ENCODE measurements at places on chromosomes 3 and 15.

DNA sequence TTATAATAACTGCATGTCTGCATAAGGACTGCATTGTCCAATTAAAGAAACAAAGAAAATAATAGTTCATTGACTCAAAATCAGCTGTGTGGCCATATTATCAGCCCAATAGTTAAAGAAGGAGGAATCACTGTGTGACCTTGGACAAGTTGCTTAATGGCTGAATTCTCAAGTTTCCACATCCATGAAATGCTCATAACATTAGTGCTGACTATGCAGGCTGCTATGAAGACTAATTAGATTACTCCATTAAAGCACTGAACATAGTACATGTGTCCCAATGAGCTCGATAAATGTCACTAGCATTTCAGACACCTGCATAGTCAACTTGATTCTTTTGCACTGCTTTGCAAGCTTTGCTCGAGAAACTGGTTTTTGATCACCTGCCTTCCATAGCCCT is 111.1 kb upstream of the WNT5A start:
- DNase-seq = no peak

GRCh38 chr3:101642441-101642840 is 34.5 kb downstream of the ZBTB11 start:
- DNase-seq = no peak

GRCh38 chr3:132448216-132448961 is 31.1 kb downstream of the DNAJC13 start:
- no peak for DNase-seq

- DNase-seq = no peak
Observed at GRCh38 chr3:184175981-184176376, 1.3 kb downstream of the AP2M1 start.

DNA sequence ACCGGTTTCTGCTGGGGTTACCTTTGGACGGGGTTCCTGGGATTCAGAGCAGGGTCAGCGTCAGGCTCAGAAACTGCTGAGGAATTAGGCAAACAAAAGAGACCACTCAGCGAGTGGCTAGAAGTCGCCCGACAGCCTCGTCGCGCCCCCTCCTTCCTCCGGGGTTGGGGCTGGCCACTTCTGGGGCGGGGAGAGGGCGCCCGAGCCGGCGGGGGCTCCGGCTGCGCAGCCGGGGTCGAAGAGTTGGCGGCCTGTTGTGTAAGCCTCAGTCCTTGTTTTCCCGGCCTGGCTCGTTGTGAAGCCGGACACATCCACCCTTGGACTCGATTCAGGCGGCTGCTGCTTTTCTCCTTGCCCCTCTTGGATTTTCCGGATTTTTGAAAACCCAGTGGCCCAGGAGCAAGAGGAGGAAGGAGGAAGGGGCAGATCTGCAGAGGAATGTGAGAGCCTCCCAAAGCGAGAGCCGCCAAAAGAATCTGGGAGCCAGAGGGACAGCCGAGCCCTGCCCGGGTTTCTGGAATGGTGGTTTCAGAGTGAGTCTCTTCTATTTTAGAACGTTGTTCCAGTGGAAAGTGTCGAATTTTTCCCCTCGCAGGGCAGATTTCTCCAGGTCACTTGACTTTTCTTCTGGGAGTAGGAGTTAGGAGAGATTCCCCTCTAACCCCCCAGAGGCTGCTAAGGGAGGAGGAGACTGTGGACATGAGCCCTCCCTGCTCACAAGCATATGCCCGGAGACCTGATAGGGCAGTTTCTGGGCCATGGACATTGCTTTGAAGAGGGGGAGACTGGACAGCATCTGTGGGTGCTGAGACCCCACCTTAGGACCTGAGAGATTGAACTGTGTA is 666 bp downstream of the SNX33 start:
- DNase-seq = no peak

DNA sequence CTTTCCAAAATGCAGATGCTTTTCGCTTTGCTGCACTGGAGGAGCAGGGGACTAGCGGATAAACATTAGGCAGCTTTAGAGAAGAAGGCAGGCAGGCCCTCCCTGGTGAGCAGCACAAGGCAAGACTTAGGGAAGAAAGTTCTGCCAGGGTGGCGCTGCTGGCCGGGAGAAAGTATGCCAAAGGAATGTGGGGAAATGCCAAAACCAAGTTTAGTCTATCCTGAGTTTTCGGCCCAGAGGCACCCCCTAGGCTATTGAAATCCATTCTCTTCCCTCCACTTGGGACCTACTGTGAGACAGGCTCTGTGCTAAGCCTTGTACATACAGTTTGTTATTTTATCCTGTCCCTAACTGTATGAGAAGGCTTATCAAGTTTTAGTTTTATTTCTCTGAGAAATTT is 9.2 kb downstream of the SHC4 start:
- no peak for DNase-seq

DNA sequence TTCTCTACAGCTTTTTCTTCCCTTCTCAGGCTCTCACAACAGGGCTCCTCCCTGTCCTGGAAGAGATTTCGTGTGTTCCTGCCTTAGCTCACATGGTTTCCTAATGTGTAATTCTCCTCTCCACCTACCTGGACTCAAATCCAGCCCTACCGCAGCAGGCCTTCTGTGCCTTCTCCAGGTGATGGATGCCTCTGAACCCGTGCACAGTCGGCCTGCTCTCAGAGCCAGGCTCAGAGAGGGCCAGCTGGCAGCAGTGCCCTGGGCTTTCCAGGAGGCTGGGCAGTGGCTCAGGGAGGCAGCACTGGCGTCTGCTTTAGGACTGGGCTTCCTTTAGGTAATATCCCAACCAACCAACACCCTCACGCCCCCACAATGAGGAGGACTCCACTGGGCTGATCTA is 123.2 kb upstream of the TMC3 start:
- DNase-seq = no peak

Measured in stimulated activated CD4-positive, alpha-beta T cell treated with anti-CD3 and anti-CD28 coated beads, Interleukin-12 subunit alpha, Interleukin-12 subunit beta, amount 100 ng/mL, for 48 hours (primary cell).